ENCODE measurements at places on chromosomes 6 and 20.

GRCh38 chr6:5343998-5344397 is 82.7 kb downstream of the FARS2 start:
- no peak for DNase-seq

GRCh38 chr6:17152703-17153102 is 50.9 kb downstream of the STMND1 start:
- DNase-seq, result no peak

DNA sequence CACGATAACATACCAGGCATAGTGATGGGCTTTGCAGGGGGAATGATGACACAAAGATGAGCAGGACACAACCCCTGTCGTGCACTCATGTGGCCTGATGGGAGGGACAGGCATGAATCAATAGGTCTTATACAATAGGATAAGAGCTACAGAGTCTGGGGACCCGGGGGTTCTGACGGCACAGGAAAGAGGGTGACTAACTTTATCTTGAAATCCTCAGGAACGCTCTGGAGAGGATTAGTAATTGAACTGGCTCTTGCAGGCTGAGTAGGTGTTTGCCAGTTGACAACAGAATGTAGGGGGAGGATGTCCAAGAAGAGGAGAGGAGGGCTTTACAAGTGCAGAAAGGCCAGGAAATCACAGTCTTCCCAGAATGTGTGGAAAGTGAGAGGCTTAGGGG is 219.9 kb upstream of the ECI2 start:
- no peak for DNase-seq

- no peak for DNase-seq
Observed at GRCh38 chr20:34190262-34190661, 51.0 kb upstream of the ASIP start.

GRCh38 chr20:49646528-49646927 is 67.2 kb downstream of the B4GALT5 start:
- DNase-seq, result no peak

- no peak for DNase-seq
Observed at GRCh38 chr20:61355585-61355984, 103.5 kb downstream of the CDH4 start.

DNA sequence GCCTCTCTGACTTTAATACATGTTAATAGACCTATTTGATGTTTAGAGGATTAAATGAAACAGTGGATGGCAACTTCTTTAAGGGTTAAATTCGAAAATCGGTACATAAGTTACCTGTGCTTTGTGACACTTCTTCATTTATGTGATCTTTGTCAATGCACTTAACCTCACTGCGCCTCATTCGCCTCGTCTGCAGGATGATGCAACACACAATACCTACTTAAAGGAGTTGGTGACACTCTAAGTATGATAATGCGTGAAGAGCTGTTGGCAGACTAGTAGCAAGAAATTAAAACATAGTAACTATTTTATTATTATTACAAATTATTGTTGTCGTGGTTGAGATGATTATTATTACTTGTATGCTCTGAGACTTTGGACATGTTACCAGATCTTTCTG is 92.8 kb downstream of the TSHZ2 start:
- no peak for DNase-seq

- no peak for DNase-seq
Observed at GRCh38 chr6:113211170-113211569, 646.0 kb upstream of the MARCKS start.

GRCh38 chr6:125700581-125701353 is 48.7 kb upstream of the HEY2 start:
- peak; percentile 96 for DNase-seq

- no peak for DNase-seq
Observed at GRCh38 chr20:36051318-36052116, 83.1 kb downstream of the CNBD2 start.

DNA sequence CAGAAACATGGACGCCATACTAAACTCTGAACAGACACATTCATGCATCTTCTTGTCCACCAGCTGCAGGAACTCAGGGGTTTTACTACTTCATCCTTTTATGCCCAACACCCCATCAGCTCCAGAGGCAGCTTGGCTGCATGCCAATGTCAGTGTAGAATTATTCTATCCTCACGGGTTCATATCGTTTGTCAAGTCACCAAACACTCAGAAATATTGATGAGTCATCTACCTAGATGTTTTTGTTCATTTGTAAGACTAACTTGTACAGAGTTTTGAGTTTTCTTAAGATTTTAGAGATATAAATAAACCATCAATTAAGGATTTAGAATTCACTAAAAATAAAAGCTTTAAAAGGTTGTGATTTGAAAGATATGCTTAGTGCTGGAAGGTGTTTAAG is 590.7 kb upstream of the FLRT3 start:
- no peak for DNase-seq

GRCh38 chr20:48636301-48636700 is 191.5 kb downstream of the PREX1 start:
- DNase-seq, result no peak

- no peak for DNase-seq
Observed at GRCh38 chr6:138429761-138430160, 25.7 kb downstream of the HEBP2 start.

GRCh38 chr6:71902261-71902660 is 15.9 kb downstream of the RIMS1 start:
- no peak for DNase-seq

DNA sequence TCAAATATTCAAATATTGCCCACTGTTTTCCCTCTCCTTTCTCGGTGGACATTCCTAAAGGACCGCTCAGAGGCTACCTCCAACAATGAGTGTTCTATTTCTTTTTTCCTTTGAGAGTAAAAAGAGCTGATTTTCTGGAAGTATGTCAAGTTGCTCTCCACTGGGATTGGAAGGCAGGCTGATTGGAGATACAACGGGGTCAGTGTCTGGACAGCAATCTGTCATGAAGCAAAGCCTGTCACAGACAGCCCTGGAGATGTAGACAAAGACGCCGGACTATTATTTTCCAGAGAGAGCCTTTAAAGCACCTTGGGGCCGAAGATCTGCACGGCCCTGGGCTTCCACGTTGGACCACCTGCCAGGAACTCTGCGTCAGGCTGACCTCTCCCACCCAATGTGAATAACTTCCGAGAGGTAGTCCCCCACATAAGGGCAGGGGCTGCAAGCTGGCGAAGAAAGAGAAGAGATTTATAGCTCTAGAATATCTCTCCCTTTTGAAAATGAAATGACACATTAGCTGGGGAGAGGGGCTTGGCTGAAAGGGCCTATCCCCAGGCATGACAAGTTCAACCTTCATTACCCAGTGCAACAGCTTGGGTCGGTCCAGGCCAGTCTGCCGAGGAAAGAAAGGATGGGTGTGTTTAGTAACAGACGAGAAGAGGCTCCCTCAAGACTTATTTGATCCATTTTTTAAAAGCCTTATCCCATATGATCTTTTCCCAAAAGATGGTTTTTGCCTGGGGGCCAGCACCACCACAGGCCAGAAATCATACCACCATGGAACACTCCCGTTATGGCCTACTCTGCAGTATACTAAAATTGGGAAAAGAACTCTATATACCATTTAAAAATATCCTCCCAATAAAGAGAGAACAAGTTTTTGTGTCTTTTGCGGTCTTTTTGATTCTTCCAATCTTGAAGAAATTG is 131.1 kb downstream of the OLIG3 start:
- DNase-seq, result peak; percentile 95

- peak; percentile 48 for DNase-seq
Observed at GRCh38 chr6:163395122-163395830, 19.2 kb upstream of the QKI start.

DNA sequence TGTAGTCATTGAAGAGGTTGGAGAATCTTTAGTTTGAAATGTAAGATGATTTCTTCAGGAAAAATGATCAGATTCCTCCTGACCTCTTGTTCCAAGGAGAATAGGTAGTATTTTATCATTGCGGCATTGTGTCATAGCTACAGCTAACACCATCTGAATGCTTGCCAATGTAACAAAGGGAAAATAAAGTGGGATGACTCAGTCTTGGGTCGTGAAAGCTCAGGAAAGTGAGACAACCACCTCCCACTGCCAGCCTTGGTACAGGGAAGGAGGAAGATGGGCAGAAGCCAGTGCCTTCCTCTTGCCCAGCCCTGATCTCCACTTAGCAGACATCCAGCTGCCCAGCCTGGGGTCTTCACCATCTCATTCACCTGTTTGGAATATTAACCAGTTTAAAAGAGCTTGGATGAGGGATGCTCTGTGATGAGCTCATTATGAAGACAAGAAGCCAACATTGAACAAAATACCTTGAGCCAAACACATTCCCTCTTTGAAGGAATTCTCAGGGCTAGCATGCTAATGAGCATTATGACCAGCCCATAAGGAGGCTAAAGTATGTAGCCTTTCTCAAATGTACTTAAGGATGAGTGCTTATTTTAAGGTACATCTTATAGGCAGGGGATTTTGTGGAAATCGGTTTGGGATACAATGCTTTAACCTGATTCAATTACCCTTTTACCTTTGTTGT is 40.0 kb upstream of the APCDD1L start:
- DNase-seq, result no peak

DNA sequence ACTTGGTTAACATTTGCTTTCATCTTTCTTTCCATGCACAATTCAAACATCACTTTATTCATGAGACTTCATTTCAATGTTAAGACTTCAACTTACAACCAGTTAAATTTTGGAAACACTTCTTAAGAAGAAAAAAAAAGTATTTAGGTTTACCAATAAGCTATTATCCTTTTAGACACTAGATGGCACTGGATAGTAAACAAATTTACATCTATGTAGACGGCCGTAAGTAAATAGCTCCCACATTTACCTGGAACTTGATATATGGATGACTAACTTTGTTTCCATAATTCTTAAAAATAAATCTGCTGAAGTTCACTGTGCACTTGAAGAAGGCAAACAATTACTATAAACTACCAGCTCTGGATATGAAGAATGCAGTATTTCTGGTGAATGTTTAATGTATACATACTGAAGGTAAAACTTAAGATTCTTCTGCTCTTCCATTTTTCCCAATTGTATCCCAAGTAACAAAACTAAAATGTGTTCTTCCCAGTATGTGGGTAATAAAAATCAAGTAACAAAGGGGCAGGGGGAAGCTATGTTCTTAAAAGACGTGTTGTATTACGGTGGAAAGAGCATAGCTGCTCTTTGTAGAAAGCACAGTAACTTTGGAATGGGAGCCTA is 130.6 kb upstream of the C6orf118 start:
- DNase-seq, result peak; percentile 70

- DNase-seq, result no peak
Observed at GRCh38 chr6:84137051-84137375, 90.4 kb downstream of the CEP162 start.

DNA sequence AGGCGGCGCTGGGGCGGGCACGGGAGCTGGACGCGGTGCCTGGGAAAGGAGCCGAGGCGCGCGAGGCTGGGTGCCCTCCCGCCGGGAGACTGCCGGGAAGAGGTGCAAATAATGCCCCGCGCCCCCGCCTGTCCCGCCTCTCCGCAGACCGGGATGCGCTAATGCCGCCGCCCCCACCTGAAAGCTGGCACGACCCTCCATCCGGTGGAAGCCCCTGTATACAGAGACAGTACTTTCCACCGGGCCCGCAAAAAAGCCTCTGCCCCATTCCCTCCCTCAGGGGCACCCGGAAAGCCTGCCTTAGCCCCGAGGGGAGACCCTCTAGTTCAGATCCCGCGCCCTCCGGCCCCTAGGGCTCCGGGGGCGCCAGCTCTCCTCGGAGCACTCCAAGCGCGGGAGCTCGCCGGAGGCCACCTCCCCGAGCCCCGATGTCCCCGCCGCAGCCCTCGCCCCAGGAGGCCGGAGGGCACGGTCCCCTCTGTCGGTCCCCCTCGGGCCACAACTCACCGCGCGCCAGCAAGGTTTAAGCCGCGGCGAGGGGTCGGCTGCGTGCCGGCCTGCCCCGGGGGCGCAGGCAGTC is 1.2 kb downstream of the GRM4 start:
- no peak for DNase-seq

DNA sequence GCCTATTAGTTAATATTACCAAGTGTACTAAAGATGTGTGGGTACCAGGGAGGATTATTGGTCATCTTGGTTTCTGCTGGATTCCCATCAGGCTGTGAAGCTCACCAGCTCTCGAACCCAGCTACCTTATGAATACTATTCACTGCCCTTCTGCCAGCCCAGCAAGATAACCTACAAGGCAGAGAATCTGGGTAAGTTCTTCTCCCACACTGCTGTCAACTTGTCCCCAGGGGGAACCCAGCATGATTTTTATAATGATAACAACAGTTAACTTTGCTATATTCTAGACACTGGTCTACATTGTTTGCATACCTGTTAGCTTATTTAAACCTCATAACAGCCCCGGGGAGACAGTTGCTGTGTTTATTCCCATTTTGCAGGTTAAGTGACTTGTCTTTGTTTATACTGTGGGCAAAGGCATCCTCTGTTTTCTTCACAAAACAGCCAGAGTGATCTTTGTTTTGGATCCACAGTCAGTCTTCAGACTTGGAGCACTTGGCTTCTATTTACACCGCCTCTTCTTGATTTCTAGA is 26.5 kb downstream of the TM9SF4 start:
- no peak for DNase-seq

DNA sequence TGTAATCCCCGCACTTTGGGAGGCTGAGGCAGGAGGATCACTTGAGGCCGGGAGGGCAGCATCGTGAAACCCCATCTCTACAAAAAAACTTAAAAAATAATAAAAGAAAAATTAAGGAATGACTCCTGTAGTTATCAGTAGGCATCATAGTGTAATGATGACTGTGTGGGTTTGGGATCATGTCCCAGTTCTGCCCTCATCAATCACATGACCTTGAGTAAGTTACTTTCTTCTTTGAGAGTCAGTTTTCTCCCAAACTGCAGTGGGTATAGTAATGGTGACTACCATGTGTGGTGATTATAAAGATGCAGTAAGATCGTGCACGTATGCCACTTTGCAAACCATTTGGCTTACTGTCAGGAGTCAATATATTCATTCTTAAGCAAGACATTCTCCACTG is 89.2 kb downstream of the TXNDC5 start:
- DNase-seq, result no peak

GRCh38 chr20:33408716-33409654 is 7.7 kb upstream of the CDK5RAP1 start:
- DNase-seq, result no peak

- no peak for DNase-seq
Observed at GRCh38 chr6:157265635-157266034, 57.7 kb downstream of the TMEM242 start.

- DNase-seq, result no peak
Observed at GRCh38 chr6:149233056-149233715, 84.3 kb upstream of the TAB2 start.

DNA sequence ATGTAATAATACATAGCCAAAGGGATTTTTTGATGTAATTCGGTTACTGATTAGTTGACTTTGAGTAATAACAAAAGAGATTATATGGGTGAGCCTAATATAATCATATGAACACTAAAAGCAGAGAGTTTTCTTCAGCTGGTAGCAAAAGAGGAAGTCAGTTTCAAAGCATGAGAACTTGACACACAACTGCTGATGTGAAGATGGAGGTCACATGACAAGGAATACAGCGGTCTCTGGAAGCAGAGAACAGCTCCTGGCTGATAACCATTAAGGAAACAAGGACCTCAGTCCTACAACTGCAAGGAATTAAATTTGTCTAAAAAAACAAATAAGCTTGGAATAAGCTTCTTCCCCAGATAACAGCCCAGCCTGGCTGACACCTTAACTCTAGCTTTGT is 154.5 kb upstream of the PRND start:
- no peak for DNase-seq

All from pons (tissue), 1 donor.